ENCODE measurements at places on chromosomes 3 and 15.
A peak's percentile ranks its signal among the peaks of the same experiment; 100 is the strongest.

GRCh38 chr15:83904107-83905040 lies 250.5 kb downstream of the ADAMTSL3 start:
- peak; percentile 7 for DNase-seq

DNA sequence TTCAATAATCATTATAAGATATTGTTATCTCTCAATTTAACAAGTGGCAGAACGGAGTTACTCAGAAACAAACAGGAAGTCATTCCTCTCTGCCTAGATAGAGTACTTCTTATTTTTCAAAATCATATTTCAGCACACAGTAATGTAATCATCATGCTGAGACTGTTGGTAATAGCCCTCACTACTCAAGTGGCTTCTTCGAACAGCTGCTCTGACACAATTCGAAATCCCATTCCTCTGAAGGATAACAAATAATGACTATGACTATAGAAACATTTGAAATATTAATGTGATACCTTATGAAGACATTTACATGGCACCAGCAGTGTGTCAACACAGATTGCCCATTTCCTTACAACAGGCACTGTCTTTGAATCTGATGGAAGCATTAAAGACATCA lies 1249.8 kb downstream of the NSUN3 start:
- no peak for DNase-seq

GRCh38 chr3:159877924-159878323 lies 110.7 kb upstream of the IL12A start:
- DNase-seq = no peak

- DNase-seq = no peak
Measured at GRCh38 chr3:169186596-169186995, 476.9 kb downstream of the MECOM start.

GRCh38 chr15:89035150-89035549 lies 53.1 kb upstream of the ABHD2 start:
- no peak for DNase-seq

- DNase-seq = peak; percentile 30
Measured at GRCh38 chr3:172711454-172711795, 558 bp upstream of the NCEH1 start.

- DNase-seq = no peak
Measured at GRCh38 chr3:5951026-5951425, 763.5 kb downstream of the EDEM1 start.

GRCh38 chr15:77909182-77909940 lies 168.2 kb downstream of the TBC1D2B start:
- no peak for DNase-seq

GRCh38 chr15:65258375-65259262 lies 28.1 kb downstream of the PARP16 start:
- no peak for DNase-seq

DNA sequence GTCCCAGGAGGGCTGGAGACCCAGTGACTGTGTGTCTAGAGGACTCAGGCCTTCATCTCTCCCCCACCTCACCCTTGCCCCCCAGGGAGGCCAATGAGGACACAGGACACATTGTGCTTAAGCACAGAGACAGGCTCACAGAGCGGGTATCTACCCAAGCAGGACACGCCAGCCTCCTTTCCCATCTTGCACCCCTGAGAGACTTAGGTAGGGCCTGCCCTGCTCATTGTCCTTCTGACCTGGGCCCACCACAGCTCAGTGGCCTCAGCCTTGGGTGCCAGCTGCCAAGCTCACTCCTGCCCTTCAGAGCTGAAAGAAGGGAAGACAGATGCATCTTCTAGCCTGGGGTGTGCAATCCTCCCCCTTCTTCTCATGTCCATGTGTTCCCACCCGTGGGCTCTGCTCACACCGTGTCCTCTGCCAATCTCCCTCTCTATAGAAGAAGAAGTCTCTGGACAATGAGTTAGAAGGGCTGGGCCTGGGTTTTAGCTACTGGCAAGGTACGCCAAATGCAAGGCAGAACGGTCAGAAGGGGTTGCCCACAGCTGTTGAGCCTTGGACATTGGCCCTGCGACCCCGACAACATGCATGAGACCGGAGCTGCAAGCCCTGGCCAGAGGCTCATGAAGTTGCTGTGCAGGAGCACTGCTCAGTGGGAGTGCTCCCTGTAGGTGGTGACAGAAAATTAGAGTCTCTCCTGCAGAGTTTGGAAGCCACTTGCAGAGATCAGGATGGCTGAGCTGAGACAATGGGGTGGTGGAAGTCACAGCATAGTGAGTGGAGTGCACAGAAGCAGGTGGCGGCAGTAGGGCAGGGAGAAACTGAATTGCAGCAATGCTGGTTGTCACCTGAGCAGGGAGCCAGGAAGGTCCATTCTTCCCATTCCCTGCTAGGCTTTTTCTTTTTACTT lies 32.8 kb downstream of the ACSBG1 start:
- DNase-seq = no peak

DNA sequence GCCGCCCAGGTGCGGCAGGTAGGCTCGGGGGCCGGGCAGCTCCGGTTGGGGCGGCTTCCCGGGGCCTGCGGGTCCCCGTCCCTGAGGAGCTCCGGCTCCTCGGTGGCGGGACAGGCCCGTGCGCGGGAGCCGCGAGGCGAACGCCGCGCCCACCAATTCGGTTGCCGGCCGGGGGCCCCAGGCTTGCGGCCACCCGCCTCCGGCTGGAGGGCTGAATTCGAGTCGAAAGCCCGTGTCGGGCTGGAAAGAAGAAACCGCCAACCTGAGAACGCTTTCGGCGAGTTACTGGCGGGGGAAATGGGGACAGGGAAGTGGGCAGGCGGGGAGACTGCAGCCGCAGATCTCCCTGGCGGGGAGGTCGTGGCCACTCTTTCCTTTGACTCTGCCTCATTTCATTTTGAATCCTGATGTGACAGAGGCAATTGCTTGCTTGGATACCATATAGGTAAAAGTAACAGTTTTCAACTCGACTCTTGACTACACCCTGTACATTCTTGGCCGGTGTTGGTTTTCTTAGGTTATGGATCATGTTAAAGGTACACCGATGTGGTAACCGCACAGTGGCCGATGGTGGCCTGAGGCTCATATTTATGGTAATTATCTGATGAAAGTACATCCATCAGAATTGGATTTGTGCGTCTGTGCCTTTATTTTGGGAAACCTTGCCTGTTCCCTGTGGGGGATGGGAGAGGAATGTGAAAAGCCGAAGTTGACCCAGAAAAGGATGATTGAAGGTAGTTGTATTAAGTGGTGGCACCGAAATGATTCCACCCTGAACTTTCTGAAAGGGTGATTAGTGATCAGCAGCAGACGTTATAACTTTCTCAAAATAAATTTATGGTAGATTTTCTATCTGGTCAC lies 1.7 kb downstream of the B3GNT5 start:
- DNase-seq = no peak

GRCh38 chr3:151944356-151944755 lies 70.9 kb downstream of the SUCNR1 start:
- DNase-seq = no peak

GRCh38 chr15:21269121-21269520 lies 171.2 kb downstream of the POTEB3 start:
- no peak for DNase-seq

DNA sequence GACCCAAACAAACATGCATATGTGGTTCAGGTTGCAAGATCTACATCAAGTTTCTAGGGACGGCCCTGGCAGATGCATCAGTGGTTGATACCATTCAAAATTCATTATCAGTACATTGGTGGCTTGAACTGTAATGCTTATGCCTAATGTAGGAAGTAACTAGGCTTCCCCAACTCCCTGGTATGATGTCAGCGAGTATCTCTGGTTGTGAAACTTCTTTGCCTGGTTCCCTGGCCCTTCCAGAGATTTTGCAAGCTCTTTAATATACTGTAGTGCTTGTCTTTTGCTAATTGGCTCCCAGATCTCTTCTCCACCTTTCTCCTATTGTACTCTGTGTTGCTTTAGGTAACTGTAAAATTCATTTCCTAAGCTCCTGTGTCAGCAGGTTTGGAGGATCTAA lies 114.8 kb upstream of the RARB start:
- DNase-seq = no peak

GRCh38 chr15:27679731-27680471 lies 419.2 kb downstream of the OCA2 start:
- DNase-seq = no peak

- no peak for DNase-seq
Measured at GRCh38 chr15:56017920-56018319, 24.5 kb upstream of the NEDD4 start.

- DNase-seq = no peak
Measured at GRCh38 chr3:31813197-31813596, 167.9 kb downstream of the OSBPL10 start.

GRCh38 chr3:109385442-109386318 lies 48.3 kb upstream of the DPPA4 start:
- no peak for DNase-seq

DNA sequence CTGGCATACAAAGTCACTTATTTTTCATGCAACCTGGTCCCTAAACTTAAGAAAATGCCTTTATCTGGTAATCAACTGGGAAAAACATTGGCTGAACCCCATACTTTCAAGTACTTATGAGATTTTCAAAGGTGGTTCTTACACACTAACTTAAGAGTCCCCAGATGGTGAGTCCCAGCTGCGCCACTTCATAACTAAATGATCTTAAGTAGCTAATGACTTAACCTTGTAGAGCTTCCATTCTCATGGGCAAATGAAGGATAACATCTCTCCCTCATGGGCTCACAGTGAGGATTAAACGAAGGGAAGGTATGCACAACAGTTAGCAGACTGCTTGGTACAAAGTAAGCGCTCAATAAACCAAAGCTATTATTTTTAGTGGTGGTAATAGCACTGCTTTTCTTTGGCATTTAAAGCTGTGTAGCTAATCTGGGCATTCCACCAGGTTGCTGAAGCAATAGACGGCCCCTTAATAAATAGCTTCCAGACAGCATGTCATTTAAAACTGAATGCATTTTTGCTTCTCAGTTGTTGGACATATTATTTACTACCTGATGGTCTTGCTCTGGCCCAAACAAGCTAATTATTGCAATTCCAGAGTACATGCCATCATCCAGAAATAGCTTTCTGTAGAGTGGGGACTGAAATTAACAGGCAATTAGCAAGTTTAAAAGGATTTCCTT lies 55.4 kb downstream of the LIPC start:
- no peak for DNase-seq

DNA sequence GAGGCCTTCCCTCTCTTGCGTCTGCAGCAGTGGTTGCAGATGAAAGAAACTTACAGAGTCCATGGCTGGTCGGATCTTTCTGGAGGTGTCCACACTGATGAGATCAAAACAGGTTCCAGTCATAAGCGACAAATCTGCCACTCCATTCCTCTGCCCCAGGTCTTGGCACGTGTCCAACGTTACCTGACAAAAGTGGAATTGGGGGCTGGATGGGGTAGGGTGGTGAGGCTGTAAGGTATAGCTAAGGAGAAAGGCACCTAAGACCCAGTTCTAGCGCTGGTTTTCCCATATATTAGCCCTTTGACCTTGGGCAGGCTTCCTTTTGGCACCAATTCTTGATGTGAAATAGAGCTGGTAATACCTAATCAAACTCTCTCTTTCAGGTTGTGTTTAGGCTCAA lies 11.0 kb downstream of the FAM43A start:
- DNase-seq = no peak

DNA sequence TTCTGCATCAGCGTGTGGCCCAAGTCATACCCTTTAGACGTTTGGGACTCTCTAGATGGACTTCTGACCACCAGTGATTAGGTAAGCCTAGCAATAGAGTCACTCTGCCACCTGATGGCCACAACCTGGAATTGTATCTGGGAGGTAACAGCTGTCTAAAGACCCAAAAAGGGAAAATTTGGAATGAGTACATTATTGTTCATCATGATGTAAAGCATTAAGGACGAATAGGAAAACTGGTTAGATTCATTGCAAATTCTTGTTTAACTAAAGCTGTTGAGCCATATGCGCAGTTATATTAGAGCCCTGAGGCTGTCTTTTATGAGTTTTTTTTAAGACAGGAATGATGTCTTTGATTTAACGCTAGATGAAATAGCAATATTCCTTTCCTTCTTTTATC lies 63.6 kb downstream of the FAM81A start:
- DNase-seq = peak; percentile 37

DNA sequence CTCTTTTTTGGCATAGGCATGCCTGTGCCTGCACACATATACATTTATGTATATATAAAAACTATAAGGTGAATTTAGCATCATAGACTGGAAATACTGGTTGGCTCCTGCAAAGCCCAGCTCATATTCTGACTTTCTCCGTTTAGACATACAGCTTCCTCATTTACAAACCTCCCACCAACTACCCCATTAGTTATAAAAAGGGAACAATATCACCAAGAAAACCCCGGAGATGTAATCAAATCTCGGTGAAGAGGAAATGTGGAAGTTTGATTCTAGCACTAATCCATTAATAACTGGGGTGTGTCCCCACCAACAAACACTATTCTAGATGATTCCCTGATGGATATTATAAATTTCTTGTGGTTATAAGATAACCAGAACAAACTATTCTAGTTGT lies 517.7 kb upstream of the TBL1XR1 start:
- DNase-seq = no peak

Data from AG08396 (cell line).